ENCODE measurements at places on chromosomes 5 and 9.
A peak's percentile ranks its signal among the peaks of the same experiment; 100 is the strongest.

GRCh38 chr5:78992146-78992545, 7.0 kb upstream of the ARSB start:
- DNase-seq, result no peak

DNA sequence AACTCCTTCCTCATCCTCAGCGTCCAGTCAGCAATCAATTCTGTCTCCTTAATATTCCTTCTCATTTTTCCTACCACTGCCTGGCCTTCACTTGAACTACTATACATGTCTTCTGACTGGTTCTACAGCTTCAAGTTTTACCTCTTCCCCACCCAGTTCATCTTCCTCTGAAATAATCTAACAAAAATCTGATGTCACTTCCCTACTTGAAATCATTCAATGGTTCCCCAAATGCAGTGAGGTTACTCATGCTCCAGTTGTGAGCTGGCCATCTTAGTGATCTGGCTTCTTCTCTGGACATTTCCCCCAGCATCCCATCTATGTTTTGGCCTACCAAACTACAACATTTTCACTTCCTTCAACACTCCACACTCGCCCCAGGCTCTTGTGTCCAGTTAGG, 14.9 kb upstream of the TMEM267 start:
- DNase-seq, result no peak

GRCh38 chr9:35813434-35814105, 1.3 kb downstream of the HINT2 start:
- no peak for DNase-seq

GRCh38 chr5:122463221-122463620, 151.2 kb downstream of the SNCAIP start:
- peak; percentile 13 for DNase-seq

- no peak for DNase-seq
Measured at GRCh38 chr9:86285261-86285660, 2.9 kb upstream of the ISCA1 start.

GRCh38 chr9:36317766-36318165, 59.5 kb upstream of the GNE start:
- no peak for DNase-seq

GRCh38 chr9:126461608-126462007, 135.0 kb downstream of the MVB12B start:
- no peak for DNase-seq

DNA sequence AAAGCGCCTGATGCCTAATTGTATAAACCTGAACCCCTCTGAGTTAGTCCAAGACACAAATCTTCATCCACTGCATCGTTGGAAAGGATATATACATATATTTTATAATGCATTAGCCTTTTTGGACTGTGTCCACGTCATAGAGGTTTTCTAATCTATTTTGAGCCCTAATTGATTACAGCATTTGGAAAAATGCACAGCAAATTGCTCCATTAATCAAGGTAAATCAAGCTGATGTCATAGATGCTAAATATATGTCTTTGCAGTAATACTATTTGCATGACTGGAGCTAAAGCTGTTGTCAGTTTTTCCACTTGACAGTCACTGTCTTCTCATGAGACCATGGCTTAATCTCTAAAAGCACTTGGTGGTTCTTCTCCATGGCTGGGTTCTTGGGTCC, 483.5 kb upstream of the TNC start:
- no peak for DNase-seq

DNA sequence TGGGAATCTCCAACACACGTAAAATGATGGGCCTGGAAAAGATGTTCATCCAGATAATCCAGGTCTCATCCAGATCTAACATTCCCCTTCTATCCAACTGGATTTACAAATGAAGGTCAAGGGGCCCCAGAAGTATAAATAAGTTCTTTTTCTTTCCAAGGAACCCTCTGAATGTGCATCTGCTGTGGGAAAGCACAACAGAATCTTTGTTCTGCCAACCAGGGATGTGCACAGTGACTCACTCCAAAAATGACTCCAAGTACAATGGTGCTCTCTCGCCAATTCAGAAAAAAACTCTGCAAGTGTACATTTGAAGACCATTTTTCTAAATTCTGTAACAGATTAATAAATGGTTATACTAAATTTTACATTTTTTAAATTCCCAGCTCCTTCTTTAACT, 12.4 kb downstream of the RAPGEF6 start:
- no peak for DNase-seq
